ENCODE measurements at places on chromosomes 7 and 10.
A peak's percentile ranks its signal among the peaks of the same experiment; 100 is the strongest.

DNA sequence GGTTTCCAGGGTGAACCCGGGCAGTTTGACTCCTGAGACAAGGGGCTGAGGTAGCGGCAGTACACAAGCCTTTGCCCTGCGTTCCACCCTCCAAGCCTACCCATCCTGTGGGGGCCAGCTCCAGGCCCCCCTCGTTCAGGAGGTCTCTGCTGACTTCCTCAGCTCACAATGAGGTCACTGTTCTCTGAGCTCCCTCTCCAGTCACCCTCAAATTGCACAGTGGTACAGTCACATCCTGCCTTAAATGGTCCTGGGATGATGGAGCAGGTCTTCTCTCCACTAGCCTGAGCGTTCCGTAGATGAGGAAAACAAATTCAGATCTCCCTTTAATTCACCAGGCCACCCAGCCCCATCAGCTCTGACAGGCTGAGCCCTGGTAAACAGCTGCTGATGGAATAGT is 90.2 kb downstream of the SH3PXD2A start:
- DNase-seq = no peak

- no peak for DNase-seq
Observed at GRCh38 chr7:155971180-155971770, 159.0 kb upstream of the SHH start.

- peak; percentile 46 for DNase-seq
Observed at GRCh38 chr10:43606323-43607198, at the start of gene ZNF485. ZNF485 (plus strand) TSS chr10:43606438; CDS start chr10:43607051, 613 bp downstream.

DNA sequence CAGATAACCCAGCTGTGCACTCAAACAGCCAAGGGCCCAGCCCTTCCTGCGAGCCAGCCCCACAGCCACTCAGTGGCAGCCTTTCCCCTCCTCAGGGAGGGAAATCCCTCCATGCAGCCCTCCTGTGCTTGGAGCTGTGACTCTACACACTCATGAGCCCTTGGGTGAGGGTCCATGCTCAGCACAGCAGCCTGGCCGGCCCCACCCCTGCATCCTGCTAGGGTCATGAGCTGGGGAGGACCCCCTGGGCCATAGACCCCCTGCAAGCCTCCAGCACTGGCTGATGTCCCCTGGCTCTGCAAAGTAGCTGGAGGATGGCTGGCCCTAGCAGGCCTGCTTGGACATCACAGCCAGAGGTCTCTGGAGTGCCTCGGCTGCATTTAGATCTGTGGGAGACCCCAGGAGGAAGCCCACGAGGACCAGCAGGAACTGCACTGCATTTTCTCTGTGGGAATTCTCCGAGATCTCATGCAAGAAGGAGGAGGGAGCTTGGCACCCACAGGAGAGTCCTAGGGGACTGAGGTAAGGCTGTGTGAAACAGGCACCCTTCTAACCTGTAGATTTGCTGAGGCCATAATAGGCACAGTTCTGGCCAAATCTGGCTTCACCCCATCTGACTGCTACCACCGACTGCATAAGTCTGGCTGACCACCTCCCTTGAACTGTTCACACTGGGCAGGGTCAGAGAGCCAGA is 17.4 kb downstream of the TMEM273 start:
- no peak for DNase-seq

DNA sequence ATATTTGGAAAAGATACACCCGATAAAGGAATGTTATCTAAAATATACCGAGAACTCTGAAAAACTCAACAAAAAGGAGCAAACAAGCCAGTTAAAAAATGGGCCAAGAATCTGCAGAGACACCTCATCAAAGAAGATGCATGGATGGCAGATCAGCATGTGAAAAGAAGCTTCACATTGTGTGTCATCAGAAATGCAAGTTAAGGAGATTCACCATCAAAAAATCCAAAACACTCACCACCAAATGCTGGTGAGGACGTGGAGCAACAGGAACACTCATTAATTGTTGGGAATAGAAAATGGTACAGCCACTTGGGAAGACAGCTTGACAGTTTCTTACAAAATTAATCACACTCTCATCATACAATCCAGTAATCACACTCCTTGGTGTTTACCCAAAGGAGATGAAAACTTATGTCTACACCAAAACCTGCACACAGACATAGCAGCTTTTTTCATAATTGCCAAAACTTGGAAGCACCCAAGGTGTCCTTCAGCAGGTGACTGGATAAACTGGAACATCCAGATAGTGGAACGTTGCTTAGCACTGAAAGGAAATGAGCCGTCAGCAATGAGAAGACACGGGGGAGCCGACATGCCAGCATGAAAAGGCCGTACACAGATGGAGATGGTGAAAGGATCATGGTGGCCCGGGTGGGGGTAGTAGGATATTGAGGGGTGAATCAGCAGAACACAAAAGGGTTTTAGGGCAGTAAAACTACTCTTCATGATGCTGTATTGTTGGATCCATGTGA is 27.9 kb upstream of the PWWP2B start:
- no peak for DNase-seq

GRCh38 chr7:133584956-133585668 is 332.2 kb downstream of the EXOC4 start:
- no peak for DNase-seq

GRCh38 chr7:70137126-70137525 is 538.9 kb downstream of the AUTS2 start:
- DNase-seq = no peak

DNA sequence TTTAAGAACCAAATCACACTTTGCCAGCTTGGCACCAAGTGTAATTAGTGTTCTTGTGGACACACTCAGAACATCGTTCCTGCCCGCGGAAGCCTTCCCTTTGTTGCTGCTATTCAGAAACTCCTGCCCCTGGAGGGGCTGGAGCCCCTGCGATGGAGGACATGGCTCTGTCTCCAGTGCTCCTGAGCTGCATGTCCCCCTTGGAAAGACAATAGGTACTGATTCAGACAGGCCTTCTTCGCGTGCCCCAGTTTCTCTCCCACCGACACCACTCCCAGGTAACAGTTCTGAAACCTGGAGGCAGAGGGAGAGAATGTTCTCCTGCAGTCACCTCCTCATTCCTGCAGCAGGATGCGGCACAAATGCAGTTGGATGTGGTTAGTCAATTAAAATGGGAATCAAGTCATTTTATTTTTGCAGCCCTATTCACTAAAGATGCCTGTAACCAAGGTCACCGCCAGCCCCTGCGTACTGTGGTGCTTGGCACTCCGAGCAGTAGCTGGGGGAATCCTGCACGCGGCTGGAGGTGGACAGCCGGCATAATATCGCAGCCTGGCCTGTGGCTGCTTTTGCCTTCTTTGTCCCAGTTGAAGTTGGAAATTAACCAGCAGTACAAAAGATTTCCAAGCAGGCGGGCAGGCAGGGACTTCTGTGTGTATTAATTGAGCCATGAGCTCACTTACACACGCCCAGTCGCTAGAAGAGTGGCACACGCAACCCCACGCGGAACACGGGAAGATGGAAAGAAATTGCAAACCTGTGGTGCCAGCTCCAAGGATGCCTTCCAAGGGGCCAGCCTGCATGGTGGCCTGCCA is 205.7 kb downstream of the EBF3 start:
- no peak for DNase-seq

DNA sequence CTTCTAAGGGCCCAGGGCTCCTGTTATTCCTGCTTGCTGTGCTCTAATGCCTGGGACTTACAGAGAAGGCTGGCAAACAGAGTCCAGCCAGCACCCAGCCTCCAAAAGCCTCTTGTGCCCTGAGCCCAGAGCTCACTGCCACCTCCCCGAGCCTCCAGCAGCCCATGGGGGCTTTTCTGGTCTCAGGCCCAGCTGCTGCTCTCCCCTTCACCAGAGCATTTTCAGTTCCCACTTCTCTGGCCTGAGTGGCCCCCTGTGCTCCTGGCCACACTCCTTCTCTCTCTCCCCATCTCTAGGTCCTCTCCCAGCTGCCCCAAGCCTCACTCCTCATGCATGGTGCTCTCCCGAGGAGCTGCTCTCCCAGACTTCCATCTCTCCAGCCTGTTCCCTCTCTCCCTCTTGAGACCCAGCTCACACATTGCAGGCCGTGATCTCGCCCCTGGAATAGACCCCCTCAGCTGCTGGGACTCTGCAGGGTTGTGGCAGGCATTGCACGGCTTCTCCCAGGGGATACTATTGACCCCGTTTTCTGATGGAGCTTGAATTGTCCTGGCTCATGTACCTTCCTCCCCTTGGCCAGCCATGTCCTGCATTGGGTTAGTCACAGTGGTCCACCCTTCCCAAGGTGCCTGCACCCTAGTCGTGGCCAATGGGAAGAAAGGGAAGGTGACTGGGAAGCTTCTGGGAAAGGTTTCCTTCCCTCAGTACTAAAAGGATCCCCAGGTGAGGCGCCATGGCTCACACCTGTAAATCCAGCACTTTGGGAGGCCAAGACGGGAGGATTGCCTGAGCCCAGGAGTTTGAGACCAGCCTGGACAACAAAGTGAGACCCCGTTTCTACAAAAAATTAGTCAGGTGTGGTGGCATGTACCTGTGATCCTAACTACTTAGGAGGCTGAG is 9.0 kb upstream of the RASSF4 start:
- no peak for DNase-seq

DNA sequence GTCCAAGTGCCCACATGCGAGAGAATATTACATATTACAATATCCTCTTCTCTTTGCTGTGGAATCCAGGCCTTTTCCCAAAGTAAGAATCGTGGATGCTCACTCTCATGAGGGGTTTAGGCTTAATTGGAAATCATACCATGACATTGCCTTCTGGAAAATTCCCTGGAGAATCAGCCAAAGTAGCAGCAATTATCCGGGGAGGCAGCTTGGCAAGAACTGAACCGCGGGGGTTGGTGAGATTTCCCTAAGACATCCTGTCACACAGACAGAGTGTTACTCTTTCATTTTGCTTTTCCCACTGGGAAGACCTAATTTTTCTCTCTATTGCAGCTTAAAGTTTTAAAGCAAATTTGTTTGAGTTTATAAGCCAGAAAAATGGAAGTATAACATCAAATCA is 463.6 kb upstream of the DPP6 start:
- DNase-seq = no peak

GRCh38 chr10:53899463-53900160 is 901.4 kb downstream of the PCDH15 start:
- no peak for DNase-seq

DNA sequence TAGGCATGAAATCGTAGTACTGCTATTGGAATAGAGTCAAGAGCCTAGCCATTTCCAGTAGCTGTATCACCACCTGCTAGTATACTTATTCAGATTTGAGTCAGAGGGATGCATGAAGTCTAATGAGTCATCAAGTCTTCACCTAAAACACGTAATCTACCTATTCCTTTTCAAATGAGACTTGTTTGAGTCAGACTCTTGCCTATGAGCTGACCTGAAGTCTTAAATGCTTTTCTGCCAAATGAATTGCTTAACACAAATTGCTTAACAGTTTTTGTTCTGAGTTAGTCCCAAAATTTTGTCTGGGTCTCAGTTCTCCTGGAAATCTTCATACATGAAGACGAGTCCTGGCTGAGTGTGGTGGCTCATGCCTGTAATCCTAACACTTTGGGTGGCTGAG is 165.2 kb downstream of the GNAT3 start:
- DNase-seq = no peak

- no peak for DNase-seq
Observed at GRCh38 chr7:33109758-33110238, 594 bp upstream of the RP9 start.

GRCh38 chr10:113609704-113610108 is 54.1 kb downstream of the NRAP start:
- DNase-seq = no peak

GRCh38 chr7:137402536-137403352 is 59.2 kb upstream of the PTN start:
- DNase-seq = no peak

DNA sequence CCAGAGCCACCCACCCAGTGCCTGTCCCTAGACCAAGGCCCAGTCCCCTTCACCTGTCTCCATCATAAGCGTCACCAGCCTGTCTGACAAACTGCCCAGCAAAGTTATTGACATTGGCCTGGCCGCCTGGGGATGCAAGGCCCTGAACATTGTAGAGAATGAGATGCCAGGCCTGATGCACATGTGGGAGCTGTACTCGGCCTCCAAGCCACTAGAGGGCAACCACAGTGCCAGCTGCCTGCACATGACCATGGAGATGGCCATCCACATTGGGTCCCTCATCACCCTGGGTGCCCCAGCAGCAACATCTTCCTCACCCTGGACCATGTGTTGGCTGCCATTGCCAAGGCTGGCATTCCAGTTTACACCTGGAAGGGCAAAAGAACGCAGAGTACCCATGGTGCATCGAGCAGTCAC is 63.7 kb upstream of the ANTXRL start:
- no peak for DNase-seq

GRCh38 chr10:13816195-13816925 is 229.6 kb downstream of the PRPF18 start:
- DNase-seq = peak; percentile 63

DNA sequence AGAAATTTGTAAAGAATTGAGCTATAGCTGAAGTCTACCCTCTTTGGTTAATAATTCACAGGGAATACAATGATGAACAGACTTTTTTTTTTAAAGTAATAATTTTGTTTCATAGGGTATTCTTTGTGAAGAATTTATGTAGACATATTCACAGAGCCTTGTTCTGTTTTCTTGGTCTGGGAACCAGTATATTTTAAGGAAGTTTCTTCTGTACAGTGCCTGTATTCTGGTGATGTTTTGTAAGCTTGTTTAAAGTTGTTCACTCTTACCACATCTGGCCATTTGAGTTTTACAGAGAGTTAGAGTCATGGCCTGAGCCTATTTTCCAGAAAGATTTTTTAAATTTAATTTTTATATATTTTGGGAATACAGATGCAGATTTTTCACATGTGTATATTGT is 70.3 kb downstream of the CCSER2 start:
- no peak for DNase-seq

DNA sequence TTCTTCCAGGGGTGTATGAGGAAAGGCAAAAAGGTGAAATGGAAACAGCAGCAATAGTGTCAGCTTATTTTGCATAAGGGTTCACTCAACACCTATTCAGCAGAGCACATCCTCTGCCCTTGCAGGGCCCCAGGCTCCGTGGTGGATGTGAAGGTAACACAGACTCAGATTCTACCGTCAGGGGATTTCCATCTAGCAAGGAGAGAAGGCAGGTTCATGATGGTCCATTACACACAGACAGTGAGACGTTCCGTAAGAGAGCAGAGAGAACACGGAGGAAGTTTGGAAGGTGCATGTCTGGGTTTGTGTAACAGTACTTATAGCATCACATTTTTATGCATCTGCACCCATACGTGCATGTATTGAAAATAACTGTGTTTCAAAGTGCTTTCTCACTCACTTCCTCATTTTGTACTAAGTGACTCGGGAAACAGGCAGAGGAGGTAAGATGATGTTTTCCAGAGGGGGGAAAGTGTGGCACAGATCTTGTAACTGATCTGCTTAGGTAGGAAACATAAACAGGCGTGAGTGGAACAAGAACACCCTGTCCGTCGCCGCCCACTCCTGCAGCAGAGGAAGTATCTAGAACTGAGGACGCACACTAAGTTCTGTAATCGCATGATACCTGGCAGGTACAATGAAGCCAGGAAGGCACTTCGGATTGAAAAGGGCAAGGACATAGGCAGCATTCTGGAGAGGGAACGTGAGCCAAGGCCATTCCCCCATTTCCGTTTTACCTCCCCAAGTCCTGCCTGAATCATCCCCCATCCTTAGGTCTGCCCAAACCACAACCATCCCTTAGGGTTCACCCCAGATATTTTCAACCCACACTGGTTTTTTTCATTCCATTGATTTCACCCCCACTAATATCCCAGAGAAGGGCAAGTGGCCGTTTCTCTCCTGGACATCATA is 1.0 kb upstream of the ENO4 start:
- DNase-seq = no peak
